WERI-Rb-1 (cell line): ENCODE measurements at places on chromosomes 16 and 17.

GRCh38 chr16:30644334-30644830 lies 6.4 kb upstream of the PRR14 start:
- no peak for DNase-seq

DNA sequence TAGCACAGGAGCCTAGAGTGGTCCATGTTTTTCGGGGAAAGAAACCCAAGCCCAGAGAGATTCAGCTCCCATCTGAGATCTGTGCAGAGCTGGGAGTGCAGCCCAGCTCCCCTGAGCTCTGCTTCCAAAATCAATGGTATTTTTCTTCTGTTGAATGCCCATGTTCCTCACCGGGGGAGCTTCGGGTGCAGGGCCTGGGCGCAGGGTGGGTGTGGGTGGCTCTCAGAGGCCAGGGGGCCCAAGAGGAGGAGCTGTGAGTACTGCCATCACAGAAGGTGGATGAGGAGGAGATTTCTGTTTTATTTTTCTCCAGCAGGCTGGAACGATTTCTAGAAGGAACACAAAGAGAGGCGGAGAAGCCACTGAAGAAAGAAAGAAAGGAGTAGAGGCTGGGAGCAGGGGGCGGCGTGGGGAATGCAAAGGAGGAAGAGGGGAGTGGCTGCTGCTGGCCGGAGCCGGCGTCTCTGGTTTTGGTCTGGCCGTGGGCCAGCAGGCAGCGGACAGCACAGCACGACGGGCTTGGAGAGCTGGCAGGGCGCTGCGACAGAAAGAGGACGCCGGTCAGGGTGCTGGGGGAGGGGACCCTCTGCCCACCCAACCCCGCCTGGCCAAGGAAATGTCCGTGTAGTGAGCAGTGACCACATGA lies 76.2 kb upstream of the KSR1 start:
- DNase-seq, result no peak

GRCh38 chr16:81140930-81141780 lies 45.0 kb upstream of the GCSH start:
- DNase-seq, result peak; percentile 5

GRCh38 chr17:20996724-20997615 lies 45.8 kb downstream of the USP22 start:
- no peak for DNase-seq

DNA sequence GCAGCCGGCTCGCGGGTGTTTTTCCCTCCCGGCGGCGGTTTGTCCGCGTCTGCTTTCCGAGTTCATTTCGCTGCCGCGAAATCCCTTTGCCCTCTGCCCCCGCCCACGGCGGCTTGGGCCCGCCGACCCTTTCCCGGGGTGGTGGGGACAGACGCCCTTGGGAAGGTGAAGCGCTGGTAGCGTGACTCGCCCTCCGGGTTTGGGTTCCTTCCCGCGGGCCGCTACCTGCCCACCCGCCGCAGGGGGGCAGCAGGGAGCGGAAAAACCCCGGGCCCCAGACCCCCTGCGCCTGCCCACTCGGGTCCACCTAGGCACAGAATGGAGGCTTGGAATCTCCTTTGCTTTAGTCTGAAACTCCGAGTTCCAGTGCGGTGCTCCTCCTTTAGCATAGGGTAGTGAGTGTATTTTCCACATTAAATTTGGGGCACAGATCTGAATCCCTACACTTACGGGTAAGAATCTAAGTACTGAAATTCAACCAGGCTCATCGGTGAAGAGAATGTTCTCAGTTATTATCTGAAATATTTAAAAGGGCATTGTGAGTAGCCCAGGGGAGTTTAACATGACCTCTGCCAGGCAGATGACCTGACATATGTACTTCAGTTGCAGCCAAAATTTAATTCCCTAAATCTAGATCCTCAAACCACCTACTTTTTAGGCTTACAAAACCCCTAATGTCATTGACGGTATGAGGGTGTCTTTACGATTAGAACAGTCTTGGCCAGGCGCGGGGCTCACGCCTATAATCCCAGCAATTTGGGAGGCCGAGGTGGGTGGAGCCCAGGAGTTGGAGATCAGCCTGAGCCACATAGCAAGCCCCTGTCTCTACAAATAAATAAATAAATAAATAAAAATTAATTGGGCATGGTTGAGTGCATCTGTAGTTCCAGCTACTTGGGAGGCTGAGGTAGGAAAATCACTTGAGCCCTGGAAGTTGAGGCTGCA lies 1.0 kb downstream of the NME2 start:
- peak; percentile 75 for DNase-seq

DNA sequence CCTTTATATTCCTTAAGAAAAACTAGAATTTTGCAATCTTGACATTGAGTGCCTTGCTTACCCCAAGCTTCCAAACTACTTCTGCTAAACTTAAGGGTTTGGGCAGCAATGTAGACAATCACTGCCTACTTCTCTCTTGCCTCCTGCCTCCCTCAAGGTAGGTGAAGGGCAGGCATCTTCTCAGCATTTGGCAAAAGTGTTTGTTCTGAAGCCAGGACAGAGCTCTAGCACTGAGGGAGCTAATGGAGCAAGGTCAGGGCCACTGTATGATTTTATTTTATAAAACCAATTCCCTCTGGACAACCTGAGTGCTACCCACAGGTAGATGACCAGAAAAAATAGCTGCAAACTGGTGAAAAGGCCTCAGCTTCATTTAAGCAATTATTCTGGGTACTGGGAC lies 111.8 kb downstream of the IRX3 start:
- no peak for DNase-seq

GRCh38 chr17:43393944-43394482 lies 4.8 kb upstream of the ARL4D start:
- peak; percentile 94 for DNase-seq

GRCh38 chr16:49455991-49456745 lies 82.6 kb downstream of the C16orf78 start:
- no peak for DNase-seq

- DNase-seq, result peak; percentile 95
These were observed 853 bp upstream of the PDK2 start for GRCh38 chr17:50094243-50094752.

GRCh38 chr17:34502426-34502825 lies 77.0 kb upstream of the TMEM132E start:
- DNase-seq, result no peak
